Neuronal stem cell (in vitro differentiated cells): ENCODE measurements at places on chromosomes 7 and 10.

GRCh38 chr7:136053689-136054485, 76.7 kb upstream of the MTPN start:
- peaks cover under 1% of the 10 kb centered on the region for H3K4me1 ChIP-seq
- no peak for DNase-seq
- no peak overlapping the region for H3K27ac ChIP-seq
- H3K4me3 ChIP-seq, result no peak overlapping the region
- no peaks in the 10 kb centered on the region for H3K36me3 ChIP-seq
- H3K27me3 ChIP-seq, result no peaks in the 10 kb centered on the region

GRCh38 chr10:59904426-59905065, 1.8 kb downstream of the CCDC6 start:
- DNase-seq, result no peak
- no peak overlapping the region for H3K27ac ChIP-seq
- peak overlapping the region; percentile 92 for H3K4me3 ChIP-seq
- H3K27me3 ChIP-seq, result no peaks in the 10 kb centered on the region

DNA sequence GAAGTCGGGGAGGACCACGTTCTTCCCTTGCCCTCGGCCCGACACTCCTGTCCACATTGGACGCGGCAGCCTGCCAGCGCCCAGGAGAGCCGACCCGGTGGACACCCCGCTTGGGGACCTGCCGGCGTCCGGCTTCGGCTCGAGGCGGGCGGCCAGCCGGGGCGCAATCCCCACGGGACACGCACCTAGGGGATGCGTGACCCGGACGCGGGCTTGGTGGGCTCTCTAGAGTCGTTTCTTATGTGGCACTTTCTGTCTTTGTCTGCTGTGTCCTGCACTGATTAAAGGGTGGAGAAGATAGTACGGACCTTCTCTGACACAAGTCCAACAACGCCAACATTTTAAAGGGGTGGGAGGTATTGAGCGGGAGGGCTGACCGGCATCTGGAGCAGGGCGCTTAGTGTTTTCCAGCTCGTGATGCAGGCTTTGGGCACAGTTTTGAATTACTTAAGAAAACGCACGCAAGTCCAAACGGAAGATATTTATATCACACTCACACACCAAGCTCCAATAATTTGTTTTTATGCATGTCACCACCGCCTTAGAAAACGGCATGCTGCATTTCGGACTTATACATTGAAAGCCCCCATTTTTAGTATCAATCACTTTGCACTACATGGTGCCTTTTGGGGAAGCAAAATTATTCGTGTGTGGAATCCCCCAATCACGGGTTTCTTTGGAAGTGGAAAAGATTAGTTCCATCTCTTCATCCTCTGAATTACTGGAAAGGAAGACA, 3.9 kb upstream of the SPAG6 start:
- no peaks in the 10 kb centered on the region for H3K36me3 ChIP-seq
- H3K27ac ChIP-seq, result no peak overlapping the region
- peaks cover 17% of the 10 kb centered on the region for H3K27me3 ChIP-seq
- peak; percentile 56 for DNase-seq
- peaks cover 5% of the 10 kb centered on the region for H3K4me1 ChIP-seq

- peak overlapping the region; percentile 5 for H3K4me3 ChIP-seq
- no peak overlapping the region for H3K27ac ChIP-seq
- peaks cover 7% of the 10 kb centered on the region for H3K27me3 ChIP-seq
- H3K4me1 ChIP-seq, result no peaks in the 10 kb centered on the region
- H3K36me3 ChIP-seq, result no peaks in the 10 kb centered on the region
- peak; percentile 59 for DNase-seq
These were observed 493.4 kb downstream of the TNS3 start for GRCh38 chr7:47088329-47089067.

DNA sequence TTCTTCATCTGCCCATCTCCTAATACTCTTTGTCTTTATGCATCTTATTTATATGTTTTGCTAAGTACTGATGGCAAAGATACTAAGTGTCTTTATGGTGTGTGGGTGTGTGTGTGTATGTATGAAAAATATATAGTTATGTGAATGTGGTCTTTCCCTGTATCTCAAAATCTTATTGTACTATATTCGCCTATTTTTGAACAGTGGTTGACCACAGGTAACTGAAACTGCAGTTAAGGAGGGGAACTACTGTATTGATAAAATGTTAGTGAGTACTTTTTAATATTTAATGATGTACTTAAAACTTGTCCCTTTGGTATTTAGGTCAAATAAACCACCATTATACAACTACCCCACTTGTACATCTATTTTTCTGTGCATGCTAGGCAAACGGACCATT, 85.9 kb downstream of the ADD3 start:
- no peaks in the 10 kb centered on the region for H3K36me3 ChIP-seq
- H3K27ac ChIP-seq, result no peak overlapping the region
- H3K4me1 ChIP-seq, result no peaks in the 10 kb centered on the region

DNA sequence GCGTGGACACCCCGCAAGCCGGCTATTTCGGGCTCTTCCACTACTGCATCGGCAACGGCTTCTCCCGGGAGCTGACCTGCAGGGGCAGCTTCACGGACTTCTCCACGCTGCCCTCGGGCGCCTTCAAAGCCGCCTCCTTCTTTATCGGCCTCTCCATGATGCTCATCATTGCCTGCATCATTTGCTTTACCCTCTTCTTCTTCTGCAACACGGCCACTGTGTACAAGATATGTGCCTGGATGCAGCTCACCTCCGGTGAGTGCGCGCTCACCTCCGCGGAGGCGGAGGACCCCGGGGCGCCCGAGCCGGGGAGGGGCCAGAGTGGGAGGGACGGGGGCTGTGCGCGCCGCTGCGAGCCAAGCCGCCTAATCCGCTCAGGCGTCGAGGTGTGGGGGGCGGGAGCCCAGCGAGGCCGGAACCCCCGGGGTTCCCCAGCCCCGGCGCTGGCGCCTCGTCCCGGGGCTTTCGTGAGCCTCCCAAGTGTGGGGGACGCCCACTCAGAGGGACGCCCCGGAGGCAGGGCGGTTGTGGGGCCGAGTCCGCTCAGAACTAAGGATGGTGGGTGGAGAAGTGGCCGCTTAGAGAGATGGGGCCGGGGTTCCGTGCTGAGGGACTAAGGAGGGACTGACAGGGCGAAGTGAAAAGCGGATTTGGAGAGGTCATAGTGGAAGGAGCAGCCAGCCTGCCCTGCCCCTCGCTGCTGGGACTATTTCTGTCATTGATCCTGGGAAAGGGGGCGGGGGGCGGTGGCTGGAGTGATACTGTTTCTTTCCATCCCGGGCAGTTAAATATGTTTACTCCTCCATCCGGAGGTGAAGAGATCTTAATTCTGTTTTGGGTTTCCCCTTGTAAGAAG, 795 bp downstream of the LHFPL3 start:
- H3K27ac ChIP-seq, result no peak overlapping the region
- peaks cover 11% of the 10 kb centered on the region for H3K4me1 ChIP-seq
- DNase-seq, result peak; percentile 27
- H3K27me3 ChIP-seq, result peaks cover 33% of the 10 kb centered on the region
- H3K4me3 ChIP-seq, result peak overlapping the region; percentile 40
